Activated CD8-positive, alpha-beta T cell treated with anti-CD3 and anti-CD28 coated beads, Interleukin-2, amount 10 ng/mL, durations not matched to agents 7 days and 5 days (primary cell): ENCODE measurements at places on chromosomes 1 and 21.

DNA sequence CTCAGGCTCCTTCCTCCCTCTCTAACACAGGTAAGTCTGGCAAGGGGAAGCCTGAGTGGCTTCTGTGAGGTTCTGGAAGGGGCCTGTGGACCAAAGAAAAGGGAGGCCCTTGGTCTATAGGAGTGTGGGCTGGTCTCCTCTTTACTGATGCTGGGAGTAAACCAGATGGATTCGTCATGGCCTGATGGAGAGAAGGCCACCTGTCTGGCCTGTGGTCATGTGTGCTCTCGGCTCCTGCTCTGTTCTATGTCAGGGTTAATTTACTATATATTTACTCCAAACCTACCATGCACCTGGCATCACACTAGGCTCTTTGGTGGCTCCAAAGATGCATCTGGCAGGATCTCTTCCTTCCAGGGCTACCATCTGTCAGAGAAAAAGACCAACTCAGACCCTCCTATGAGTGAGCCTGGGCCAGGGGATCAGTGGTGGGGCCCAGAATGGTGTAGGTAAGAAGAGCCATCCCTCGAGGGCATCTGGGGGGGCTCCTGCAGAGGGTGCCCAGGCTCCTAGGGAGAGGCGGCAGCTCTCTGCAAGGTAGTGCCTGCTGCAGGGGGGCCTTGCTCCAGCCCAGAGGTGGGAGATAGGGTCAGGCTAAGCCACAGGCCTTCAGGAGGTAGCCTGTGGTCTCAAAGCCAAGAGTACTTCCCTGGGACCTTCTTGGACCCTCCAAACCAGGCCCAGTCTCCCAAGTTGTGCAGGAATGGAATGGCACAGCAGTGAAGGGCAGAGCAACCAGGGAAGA, 68.2 kb upstream of the SELENON start:
- peaks cover 27% of the 10 kb centered on the region for H3K4me1 ChIP-seq
- peaks cover 49% of the 10 kb centered on the region for H3K27me3 ChIP-seq
- H3K4me3 ChIP-seq, result no peak overlapping the region
- no peak for DNase-seq
- peaks cover 3% of the 10 kb centered on the region for H3K36me3 ChIP-seq

GRCh38 chr1:198986442-198986841, 347.6 kb downstream of the PTPRC start:
- no peak overlapping the region for H3K4me3 ChIP-seq
- DNase-seq, result no peak
- H3K4me1 ChIP-seq, result peaks cover 2% of the 10 kb centered on the region
- H3K27ac ChIP-seq, result no peak overlapping the region
- H3K36me3 ChIP-seq, result peaks cover 19% of the 10 kb centered on the region

DNA sequence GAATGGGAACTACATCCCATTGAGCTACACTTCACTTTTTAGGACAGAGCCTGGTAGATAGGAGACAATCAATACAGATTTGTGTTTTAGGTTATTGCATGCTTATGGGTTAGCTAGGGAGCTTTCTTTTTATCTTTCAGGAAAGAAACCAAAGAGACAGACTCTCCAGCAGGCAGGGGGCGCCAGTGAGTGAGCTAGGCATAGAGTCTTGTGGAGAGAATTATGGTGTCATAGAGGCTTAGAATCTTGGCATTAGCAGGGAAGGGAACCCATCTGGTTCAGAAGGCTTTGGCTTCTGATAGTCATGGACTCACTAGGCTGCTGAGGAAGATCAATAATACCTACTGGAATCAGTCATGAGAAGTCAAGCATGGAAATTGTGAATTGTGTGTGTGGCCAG, at the start of gene SMCP:
SMCP (plus strand) TSS at position 281 of the 400 bp plus-strand sequence. CDS start 6,101 bp downstream, outside the sequence.
- H3K27ac ChIP-seq, result no peak within 1 kb of the TSS
- H3K27me3 ChIP-seq, result peaks cover 5% of the 10 kb centered on the region
- no peak for DNase-seq

- H3K4me3 ChIP-seq, result no peak overlapping the region
- no peaks in the 10 kb centered on the region for H3K27me3 ChIP-seq
- H3K27ac ChIP-seq, result no peak overlapping the region
- DNase-seq, result no peak
- peaks cover 48% of the 10 kb centered on the region for H3K36me3 ChIP-seq
Observed at GRCh38 chr1:24528744-24529143, 26.1 kb downstream of the RCAN3 start.

GRCh38 chr1:225517697-225518096, 89.9 kb upstream of the LBR start:
- H3K27me3 ChIP-seq, result peaks cover 17% of the 10 kb centered on the region
- no peaks in the 10 kb centered on the region for H3K36me3 ChIP-seq
- no peak overlapping the region for H3K4me3 ChIP-seq
- H3K4me1 ChIP-seq, result no peaks in the 10 kb centered on the region
- no peak for DNase-seq

GRCh38 chr1:61055110-61055614, 27.2 kb upstream of the NFIA start:
- peaks cover 37% of the 10 kb centered on the region for H3K4me1 ChIP-seq
- H3K4me3 ChIP-seq, result no peak overlapping the region
- no peak for DNase-seq
- peaks cover 71% of the 10 kb centered on the region for H3K27me3 ChIP-seq

GRCh38 chr1:243939167-243939848, 89.3 kb upstream of the AKT3 start:
- DNase-seq, result no peak
- peaks cover 5% of the 10 kb centered on the region for H3K27me3 ChIP-seq
- H3K4me1 ChIP-seq, result peaks cover 2% of the 10 kb centered on the region
- no peak overlapping the region for H3K27ac ChIP-seq
- no peaks in the 10 kb centered on the region for H3K36me3 ChIP-seq
- H3K4me3 ChIP-seq, result no peak overlapping the region

DNA sequence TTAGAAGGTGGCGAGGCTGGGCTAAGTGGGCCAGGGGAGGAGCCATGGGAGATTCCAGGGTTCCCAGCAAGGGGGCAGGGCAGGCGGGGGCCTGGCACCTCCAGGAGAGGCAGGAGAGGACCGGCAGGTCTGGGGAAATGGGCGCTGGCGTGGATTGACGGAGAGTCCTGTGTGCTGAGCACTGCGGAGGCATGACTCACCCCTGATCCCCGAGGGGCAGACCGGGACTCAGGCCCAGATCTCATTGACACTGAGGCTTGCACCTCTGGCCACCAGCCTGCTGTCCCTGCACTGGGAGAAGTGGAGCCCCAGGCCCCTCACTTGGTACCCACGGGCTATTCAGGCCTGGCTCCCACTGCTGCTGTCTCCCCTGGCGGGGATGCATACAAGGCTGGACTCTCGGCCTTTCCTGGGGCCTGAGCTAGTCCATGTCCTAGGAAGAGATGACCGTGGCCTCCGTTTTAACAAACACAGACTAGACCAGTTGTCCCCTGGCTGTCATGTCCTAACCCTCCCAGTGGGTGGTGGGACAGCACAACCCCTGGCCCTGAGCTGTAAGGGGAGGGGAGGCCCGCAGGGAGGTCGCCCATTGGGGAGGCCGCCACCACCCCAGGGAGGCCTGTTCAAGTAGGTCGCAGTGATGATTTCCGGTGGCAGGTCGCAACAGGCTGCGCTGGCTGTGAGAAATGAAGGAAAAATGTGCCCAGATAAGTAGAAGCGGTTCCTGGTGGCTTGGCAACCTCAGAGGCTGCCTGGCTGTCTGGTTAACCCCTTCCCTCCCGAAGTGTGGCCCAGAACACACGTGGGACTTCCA, 39.7 kb downstream of the RIPK4 start:
- no peak overlapping the region for H3K27ac ChIP-seq
- H3K27me3 ChIP-seq, result peaks cover 36% of the 10 kb centered on the region
- no peaks in the 10 kb centered on the region for H3K4me1 ChIP-seq
- no peak overlapping the region for H3K4me3 ChIP-seq
- H3K36me3 ChIP-seq, result no peaks in the 10 kb centered on the region

- H3K36me3 ChIP-seq, result no peaks in the 10 kb centered on the region
- H3K4me1 ChIP-seq, result no peaks in the 10 kb centered on the region
- H3K27ac ChIP-seq, result no peak overlapping the region
- no peak for DNase-seq
- no peak overlapping the region for H3K4me3 ChIP-seq
- no peaks in the 10 kb centered on the region for H3K27me3 ChIP-seq
Observed at GRCh38 chr1:153431427-153431826, 15.1 kb downstream of the S100A7A start.

DNA sequence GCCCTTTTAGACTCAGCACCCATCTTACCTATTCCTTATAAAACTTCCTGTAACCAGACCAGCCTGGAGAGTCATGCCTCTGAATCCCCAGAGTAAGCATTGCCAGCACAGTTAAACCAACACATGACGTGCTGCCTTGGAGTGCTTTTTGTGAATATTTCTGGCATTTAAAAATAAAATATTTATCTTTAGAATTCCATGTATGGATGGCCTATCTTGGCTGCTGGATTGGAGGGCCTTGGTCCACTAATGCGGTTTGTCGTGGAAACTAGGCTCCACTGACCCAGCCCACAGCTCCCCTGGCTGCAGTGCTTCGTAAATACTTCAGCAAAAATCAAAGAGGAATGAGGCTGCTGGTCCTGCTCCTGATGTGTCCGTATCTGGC, 17.5 kb downstream of the MTARC1 start:
- H3K4me1 ChIP-seq, result no peaks in the 10 kb centered on the region
- DNase-seq, result no peak
- no peaks in the 10 kb centered on the region for H3K27me3 ChIP-seq
- no peak overlapping the region for H3K27ac ChIP-seq

- H3K4me3 ChIP-seq, result no peak overlapping the region
- H3K27me3 ChIP-seq, result peaks cover 49% of the 10 kb centered on the region
- H3K27ac ChIP-seq, result no peak overlapping the region
- DNase-seq, result no peak
- peaks cover 16% of the 10 kb centered on the region for H3K4me1 ChIP-seq
- H3K36me3 ChIP-seq, result no peaks in the 10 kb centered on the region
Observed at GRCh38 chr1:94105957-94106529, 14.9 kb downstream of the ABCA4 start.

- H3K4me1 ChIP-seq, result no peaks in the 10 kb centered on the region
- no peak overlapping the region for H3K4me3 ChIP-seq
- no peaks in the 10 kb centered on the region for H3K36me3 ChIP-seq
- peaks cover 5% of the 10 kb centered on the region for H3K27me3 ChIP-seq
Observed at GRCh38 chr1:29368936-29369932, 132.9 kb downstream of the PTPRU start.

DNA sequence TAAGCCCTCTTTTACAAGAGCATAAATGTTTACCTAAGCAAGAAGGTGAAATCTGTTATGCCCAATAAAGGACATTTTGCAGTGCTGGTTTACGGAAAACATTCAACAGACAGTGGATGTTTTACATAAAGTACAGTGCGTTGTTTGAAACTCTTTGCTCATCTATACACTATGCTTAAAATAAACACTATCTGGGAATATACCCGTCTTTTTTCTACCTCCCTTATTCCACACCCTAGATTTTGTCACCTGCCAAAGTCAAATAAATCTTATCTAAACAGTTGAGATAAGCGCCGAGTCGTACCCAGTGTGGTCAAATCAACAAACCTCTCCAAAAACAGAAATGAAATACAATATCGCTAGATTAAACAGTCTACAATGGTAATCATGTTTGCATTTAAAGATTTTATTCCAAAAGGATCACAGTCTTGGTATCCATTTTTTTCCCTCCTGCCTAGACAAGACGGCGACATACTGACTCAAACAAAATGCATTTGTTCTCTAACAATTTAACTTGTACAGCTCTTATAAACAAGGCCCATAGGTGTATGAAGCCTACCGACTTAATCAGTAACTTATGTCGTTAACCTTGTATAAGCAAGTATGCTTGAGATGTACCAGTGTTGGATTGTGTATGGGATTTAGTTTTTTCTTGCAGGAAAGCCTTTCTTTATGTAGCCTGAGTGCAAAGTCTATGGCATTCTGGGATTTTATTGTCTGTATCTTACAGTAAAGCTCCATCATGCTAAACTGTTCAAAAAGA, 189.1 kb downstream of the FMN2 start:
- no peaks in the 10 kb centered on the region for H3K27me3 ChIP-seq
- no peak overlapping the region for H3K4me3 ChIP-seq
- no peak overlapping the region for H3K27ac ChIP-seq
- no peaks in the 10 kb centered on the region for H3K36me3 ChIP-seq
- no peaks in the 10 kb centered on the region for H3K4me1 ChIP-seq
